T1000 (cell line): ENCODE measurements at places on chromosomes 2 and 18.

- DNase-seq: no peak
These were observed 134.8 kb downstream of the EIPR1 start for GRCh38 chr2:3242747-3243369.

- DNase-seq: no peak
These were observed 233.0 kb downstream of the NEDD4L start for GRCh38 chr18:58276789-58277739.

- no peak for DNase-seq
These were observed 128.8 kb downstream of the CERS6 start for GRCh38 chr2:168584911-168585310.

DNA sequence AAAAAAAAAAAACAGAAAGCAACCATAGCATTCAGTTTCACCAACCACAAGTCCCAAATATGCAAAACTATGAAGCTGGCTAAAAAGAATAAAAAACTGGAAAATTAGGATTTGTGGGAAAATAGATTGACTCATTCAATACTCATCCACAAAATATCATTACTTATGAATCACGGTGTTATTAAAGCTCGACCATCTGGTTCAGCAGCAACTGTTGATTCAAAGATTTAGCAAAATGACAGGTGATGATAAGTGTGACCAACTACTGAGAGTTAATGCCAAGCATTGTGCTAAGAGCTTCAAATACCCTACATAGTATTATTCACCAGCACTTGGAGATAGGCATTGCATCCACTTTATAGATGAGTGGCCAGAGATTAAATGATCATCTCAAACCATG lies 26.2 kb upstream of the XDH start:
- no peak for DNase-seq

DNA sequence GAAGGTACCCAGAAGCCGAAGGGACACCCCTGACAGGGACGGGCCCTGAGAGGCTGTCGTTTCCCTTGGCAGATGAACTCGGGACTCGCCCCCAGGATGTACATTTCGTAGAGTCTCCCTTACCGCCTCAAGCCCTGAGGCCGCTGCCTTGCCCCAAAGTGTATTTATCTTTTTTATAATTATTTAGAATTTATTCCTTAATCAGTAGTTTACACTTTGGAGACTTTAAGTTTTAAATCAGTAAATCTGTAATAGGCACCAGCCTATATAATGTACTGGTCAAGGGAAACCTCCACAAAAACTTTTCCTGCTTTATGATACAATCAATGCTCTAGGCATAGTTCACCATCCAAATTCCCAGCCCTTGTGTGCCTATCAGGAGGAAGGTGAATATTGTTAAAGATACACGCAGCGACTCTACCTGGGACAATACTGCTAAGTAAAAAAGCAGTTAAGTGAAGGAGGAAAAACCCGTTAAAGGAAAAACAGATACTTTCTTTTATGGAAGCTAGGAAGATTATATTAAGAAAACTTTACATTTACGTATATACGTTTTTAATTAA lies 848 bp downstream of the VRK2 start:
- DNase-seq: no peak

DNA sequence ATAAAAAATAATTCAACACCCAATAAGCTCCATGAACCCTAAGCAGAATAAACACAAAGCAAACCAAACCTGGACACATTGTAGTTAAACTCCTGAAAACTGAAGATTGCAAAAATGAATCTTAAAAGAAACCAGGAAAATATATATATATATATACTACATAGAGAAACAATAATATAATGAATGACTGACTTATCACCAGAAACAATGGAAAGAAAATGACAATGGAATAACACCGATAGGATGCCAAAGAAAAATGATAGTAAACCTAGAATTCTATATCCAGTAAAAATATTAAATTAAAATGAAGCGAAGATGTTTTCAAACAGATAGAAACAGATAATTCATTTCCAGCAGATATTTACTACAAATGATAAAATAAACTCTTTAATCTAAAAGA lies 346.9 kb downstream of the IRS1 start:
- no peak for DNase-seq

DNA sequence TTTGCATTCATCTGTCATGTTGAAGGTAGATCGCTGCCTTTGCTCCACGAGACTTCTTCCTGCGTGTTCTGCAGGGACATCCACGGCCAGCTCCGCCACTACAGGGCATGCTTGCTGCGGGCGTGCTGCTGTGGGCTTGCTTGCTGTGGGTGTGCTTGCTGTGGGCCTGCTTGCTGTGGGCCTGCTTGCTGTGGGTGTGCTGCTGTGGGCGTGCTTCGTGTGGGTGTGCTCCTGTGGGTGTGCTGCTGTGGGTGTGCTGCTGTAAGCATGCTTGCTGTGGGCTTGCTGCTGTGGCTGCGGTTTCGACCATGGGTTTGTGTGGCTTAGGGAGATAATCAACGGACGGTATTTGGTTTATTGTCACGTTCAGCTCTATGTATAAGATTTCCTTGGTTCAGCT lies 161.3 kb upstream of the NFATC1 start:
- DNase-seq: no peak

GRCh38 chr2:2739231-2739795 lies 408.2 kb upstream of the MYT1L start:
- DNase-seq: no peak

- DNase-seq: no peak
These were observed 38.8 kb downstream of the ACSL3 start for GRCh38 chr2:222899413-222900181.

- DNase-seq: no peak
These were observed 100.6 kb upstream of the APCDD1 start for GRCh38 chr18:10353791-10354190.

DNA sequence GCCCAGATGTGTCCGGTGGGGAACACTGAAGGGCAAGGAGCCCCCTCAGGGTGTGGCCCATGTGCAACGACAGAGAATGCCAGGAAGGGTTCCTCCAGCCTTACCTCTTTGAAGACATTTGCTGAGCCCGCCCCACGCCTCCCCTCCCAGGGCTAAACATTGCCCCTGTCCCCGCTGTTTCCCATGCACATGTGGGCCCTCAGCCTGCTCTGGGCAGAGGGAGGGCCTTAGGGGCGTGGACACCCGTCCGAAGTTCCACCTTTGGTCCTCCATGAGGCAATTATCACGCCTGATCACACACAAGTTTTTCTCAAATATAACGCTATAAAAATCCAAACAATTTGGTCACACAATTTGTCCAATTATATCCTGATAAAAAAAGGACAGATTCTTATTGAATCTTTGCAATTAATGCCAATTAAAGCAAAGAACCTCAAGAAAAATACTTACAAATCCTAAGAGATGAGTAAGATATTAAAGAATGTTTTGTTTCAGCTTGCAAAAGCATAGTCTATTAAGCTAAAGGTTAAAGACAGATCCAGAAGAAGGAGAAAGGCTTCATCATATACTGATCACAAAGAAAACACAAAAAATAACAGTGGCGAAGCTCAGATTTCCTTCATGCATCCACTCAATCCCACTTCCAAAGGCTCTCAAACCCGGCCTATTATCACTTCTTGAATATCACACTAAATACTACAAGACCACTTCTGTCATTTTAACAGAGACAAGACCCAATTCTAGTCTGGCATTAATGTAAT lies 55.2 kb upstream of the LDLRAD4 start:
- no peak for DNase-seq

DNA sequence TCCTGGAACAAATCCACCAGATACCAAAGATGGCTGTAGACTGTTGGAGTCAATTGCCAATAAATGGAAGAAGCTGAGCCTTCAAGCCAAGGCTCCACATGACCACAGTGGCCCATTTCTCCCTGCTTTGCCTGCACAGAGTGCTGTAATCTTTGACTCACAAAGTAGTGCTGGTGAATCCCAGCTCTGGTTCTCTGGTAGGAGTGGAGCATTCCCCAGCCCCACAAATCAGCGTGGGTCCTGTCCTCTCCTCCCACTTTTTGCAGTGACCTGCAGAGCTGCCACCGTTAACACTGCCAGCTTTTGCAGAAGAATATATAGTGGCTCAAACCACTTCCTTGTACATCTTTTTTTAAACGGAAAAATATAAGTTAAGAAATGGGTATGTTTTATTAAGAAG lies 93.9 kb downstream of the MGAT5 start:
- no peak for DNase-seq

GRCh38 chr2:219886615-219887014 lies 259.2 kb downstream of the SLC4A3 start:
- no peak for DNase-seq

- no peak for DNase-seq
These were observed 35.8 kb downstream of the SCTR start for GRCh38 chr2:119488245-119489214.

- no peak for DNase-seq
These were observed 39.0 kb upstream of the ZBTB14 start for GRCh38 chr18:5334456-5335075.

DNA sequence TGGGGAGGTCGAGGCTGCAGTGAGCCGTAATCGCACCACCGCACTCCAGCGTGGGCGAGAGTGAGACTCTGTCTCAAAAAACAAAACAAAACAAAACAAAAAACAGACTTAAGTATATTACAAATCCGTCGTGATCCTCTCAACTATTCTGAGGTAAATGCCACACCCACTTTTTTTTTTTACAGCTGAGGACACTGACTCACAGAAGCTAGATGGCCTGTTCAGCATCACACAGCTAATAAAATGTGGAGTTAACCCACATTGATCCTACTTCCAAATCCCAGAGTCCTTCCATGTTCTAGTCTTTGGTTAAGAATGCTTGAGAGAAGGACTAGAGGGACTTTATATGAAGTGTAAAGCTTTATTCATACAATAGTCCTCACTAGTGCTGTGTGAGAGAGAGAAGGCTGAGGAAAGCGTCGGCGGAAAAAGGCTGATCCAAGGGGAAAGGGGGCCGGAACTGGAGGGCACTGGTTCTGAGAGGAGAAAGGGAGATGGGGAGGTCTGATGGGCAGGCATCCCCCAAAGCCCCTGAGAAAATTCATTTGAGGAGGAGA lies 627 bp downstream of the RNF25 start:
- no peak for DNase-seq

DNA sequence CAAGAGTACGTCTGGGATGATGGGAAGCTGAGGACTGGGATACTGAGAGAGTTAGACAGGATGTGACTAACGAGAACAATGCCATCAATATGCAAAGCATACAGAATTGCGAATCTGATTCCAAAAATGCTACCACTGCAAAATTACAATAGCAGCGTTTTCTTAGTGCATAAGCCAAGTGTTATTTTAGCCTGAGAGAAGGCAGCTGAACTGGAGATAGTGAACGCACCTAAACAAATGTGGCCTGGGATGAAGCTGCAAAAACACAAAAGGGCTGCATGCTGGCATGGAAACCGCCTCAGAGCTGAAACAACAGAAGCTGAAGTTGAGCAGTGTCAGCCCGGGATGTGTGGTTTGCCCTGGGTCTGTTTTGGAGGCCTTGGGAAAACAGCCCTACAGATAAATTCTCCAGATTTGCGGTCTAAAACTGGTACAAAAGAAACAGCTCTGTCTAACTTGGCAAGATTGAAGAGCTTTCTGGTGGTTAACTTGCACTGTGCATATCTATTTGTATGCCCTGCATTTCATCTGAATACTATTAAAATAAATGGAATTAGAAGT lies 45.5 kb downstream of the LYPD6 start:
- DNase-seq: no peak

- DNase-seq: no peak
These were observed 118.3 kb downstream of the CAPN13 start for GRCh38 chr2:30688956-30689401.

DNA sequence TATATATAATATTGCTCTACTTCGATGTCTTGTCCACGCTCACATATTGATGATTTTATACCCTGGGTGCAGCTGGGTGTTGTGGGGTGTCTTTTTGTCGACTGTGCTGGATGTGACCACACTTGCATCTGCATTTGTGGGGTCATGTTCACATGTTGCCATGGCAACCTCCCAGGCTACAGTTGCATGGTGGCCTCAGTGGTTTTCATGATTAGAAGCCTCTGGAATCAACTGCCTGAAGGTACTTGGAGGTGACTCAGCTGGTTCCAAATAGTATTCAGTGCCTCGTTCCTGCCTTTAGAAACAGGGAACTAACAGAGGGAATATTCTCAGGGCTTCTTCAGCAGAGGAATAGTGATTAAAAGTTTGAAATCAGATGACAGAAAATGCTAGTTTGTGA lies 166.3 kb upstream of the NYAP2 start:
- peak; percentile 15 for DNase-seq

DNA sequence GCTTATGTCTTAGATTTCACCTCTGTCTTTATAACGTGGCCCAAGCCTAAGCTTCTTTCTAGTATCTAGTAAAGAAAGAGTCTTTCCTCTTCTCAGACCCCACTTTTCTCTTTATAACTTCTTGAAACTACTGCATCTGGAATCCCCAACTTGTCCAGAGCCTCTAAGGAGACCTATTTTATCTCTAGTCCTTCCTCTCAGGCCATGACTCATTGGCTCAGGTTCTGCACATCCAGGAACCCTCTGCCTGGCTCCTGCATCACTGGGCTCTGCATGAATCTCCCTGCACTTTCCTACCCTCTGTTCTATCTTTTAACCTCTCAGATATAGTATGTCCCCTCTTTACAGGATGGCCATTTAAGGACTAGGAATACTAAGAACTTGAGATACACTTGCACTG lies 124.7 kb downstream of the DNAH6 start:
- DNase-seq: no peak

DNA sequence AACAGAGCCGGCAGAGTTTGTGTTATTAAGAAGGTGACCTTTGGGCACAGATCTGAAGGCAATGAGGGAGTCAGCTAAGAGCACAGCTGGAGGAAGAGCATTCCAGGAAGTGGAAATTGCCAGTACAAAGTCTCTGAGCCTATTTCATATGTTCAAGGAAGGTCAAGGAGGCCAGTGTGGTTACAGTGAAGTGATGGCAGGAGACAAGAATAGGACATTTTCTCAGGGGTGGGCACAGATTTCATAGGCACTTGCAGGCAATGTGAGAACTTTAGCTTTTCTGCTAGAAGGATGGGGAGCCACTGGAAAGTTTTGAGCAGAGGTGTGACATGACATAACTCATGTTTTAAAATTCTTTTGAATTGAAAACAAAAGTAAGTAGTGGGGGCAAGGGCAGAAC lies 50.3 kb downstream of the ARHGAP25 start:
- no peak for DNase-seq

DNA sequence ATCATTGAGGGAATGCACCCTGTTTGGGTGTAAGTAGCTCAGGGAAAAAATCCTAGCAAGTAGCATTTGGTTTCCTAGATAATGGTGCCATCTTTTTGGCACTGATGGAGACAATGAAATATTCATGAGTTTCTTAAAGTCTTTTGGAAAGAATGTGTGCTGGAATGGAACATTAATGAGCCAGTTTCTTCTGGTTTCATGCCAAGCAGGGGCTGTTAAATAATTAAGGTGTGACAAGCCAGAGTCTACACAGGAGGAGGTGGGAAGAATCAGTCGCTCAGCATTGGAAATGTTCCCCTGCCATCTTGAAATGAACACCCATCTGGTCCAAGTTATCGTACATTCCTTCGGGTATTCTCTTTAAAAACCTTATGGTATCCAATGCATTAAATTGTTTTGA lies 457.3 kb downstream of the RIT2 start:
- DNase-seq: no peak

DNA sequence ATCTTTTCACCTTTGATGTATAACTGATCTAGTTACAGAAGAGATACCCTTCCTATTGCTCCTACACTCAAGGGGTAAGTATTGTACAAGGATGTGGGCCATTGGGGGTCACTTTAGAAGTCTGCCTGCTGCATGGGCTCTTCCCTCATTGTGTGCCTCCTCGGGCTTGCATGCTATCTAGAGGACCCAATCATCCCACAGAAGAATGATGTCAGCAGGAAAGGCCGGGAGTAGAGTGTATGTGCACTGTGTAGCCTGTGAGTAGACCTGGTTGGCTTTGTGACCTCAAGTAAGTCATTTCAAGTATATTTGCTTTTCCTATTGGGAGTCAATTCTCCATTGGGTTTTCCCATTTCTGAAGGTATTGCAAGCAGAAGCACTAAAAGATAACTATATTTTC lies 129.5 kb upstream of the TRIB2 start:
- DNase-seq: no peak
